Camera-type eye (tissue), 1 donor: ENCODE measurements at places on chromosomes 6 and 20. TPM values are rescaled to one million over a fixed set of nuclear protein-coding genes. Genes with fewer than 3 reads are reported as not detected.

Gene ELMO2
- 55.7 TPM for total RNA-seq

Gene DDO
- total RNA-seq: 0.16 TPM

Gene ERVFRD-1
- total RNA-seq: not detected

Gene IYD
- total RNA-seq: not detected

Gene LRRN4
- not detected for total RNA-seq

Gene OPN5
- total RNA-seq: 0.33 TPM
